ENCODE measurements at places on chromosomes 5 and 9.

DNA sequence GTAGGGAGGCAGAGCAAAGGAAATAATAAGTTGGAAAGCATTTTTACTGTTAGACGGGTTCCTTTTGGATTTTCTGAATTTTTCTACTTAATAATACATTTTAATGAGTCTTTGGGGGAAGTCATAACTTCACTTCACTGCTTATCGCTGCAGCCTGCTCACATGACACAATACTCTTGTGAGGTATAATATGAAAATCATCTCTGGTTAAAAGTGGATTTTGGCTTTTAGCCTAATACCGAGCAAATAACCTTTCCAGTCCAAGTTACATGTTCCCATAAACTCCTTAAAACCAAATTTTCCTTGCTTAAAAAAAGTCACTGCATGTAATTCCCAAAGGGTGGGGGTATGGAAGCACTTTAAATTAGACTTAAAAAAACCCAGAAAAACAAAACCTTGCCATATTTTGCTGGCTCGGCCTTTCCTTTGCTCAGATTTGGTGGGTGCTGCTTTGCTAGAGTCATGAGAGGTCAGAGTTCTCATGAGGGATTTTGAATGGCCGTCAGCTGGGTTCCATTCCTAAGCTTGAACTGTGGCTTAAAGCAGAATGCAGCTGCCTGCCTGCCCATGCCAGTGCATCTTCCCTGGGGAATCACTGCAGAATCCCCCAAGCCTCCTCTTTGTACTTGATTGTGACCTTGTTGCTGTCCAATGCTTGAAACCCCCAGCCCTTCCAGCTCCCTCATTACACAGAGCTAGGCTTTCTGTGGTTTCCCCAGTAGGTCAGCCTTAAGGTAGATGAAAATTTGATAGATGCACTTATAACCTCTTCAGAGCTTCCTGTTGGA, 331.8 kb downstream of the KDM4C start:
- DNase-seq = no peak
- H3K4me3 ChIP-seq = no peak overlapping the region
- H3K36me3 ChIP-seq = peaks cover 8% of the 10 kb centered on the region
- no peaks in the 10 kb centered on the region for H3K4me1 ChIP-seq

- no peak for DNase-seq
- no peaks in the 10 kb centered on the region for H3K36me3 ChIP-seq
- H3K4me3 ChIP-seq = no peak overlapping the region
- no peaks in the 10 kb centered on the region for H3K4me1 ChIP-seq
Observed at GRCh38 chr9:13144166-13144775, 135.2 kb downstream of the MPDZ start.

DNA sequence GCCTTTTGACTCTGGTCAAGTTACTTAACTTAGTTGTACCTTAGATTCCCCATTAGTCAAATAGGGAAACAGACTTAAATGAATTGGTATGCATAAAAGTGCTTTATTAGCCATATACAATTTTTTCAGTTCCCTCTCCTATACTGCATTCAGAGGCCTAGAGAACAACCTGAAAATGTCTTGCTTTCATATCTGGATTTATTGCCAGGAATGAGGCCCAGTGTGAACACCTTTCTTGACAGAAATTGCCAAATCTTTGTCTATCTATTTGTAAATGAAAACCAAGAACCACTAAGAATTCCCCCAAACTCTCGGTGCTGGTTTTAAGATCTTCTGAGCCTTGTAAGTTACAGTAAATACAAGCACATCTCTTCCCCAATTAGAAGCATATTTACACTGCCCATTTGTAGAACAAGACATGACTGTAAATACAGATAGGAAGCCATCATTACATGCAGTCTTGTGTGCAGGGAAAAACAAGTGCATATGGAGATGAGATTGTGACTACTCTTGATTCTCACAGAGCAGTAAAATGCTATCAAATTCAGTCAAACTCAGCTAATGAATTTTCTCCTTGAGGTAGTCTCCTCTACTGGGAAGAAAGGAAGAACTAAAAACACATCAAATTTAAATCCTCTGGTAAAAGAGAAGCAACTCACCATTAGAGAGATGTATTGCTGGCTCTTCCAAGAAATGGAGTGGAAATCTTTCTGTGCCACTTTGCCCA, 5.2 kb upstream of the FAM13B start:
- no peak overlapping the region for H3K27ac ChIP-seq
- no peak overlapping the region for H3K4me3 ChIP-seq
- no peak for DNase-seq
- peaks cover 5% of the 10 kb centered on the region for H3K4me1 ChIP-seq
- no peaks in the 10 kb centered on the region for H3K36me3 ChIP-seq

- peaks cover 8% of the 10 kb centered on the region for H3K36me3 ChIP-seq
- no peaks in the 10 kb centered on the region for H3K27me3 ChIP-seq
- H3K4me3 ChIP-seq = no peak overlapping the region
- no peak for DNase-seq
- H3K27ac ChIP-seq = no peak overlapping the region
Observed at GRCh38 chr5:62457071-62457470, 44.5 kb downstream of the IPO11 start.

GRCh38 chr5:138828556-138828955, 46.6 kb downstream of the LRRTM2 start:
- H3K36me3 ChIP-seq = no peaks in the 10 kb centered on the region
- H3K4me1 ChIP-seq = no peaks in the 10 kb centered on the region
- H3K27ac ChIP-seq = no peak overlapping the region
- no peaks in the 10 kb centered on the region for H3K27me3 ChIP-seq

GRCh38 chr5:134502259-134502658, 23.2 kb upstream of the JADE2 start:
- H3K27ac ChIP-seq = no peak overlapping the region
- no peak overlapping the region for H3K4me3 ChIP-seq
- H3K27me3 ChIP-seq = no peaks in the 10 kb centered on the region
- H3K36me3 ChIP-seq = no peaks in the 10 kb centered on the region

- H3K4me1 ChIP-seq = no peaks in the 10 kb centered on the region
- H3K27me3 ChIP-seq = no peaks in the 10 kb centered on the region
- no peak for DNase-seq
- H3K27ac ChIP-seq = no peak overlapping the region
- no peak overlapping the region for H3K4me3 ChIP-seq
Observed at GRCh38 chr5:76230711-76231285, 147.6 kb downstream of the SV2C start.

DNA sequence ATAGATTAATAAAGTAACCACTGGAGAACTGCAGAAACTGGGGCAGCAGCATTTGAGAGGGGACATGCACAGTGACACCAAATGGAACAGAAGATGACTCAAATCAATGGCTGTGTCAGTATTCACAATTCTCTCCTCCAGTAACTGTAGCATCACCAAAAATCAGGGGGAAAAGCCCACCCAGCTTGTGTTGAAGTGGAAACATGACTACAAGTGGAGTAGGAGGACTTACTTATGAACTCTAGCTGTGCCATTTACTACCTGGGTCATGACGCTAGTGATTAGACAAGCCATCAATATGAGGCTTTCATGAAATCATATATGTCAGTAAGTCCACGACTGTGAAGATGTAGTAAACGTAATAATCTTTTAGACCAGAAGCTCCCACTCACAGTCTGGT, 199.8 kb upstream of the PTGER4 start:
- no peak overlapping the region for H3K27ac ChIP-seq
- no peaks in the 10 kb centered on the region for H3K27me3 ChIP-seq
- no peak for DNase-seq
- no peaks in the 10 kb centered on the region for H3K36me3 ChIP-seq

- DNase-seq = no peak
- no peak overlapping the region for H3K4me3 ChIP-seq
- H3K4me1 ChIP-seq = peaks cover 55% of the 10 kb centered on the region
- H3K27ac ChIP-seq = peak overlapping the region; percentile 53
- no peaks in the 10 kb centered on the region for H3K27me3 ChIP-seq
Observed at GRCh38 chr9:33453286-33453860, 6.0 kb upstream of the AQP3 start.
